Neural progenitor cell (in vitro differentiated cells): ENCODE measurements at places on chromosomes 3 and 15.

DNA sequence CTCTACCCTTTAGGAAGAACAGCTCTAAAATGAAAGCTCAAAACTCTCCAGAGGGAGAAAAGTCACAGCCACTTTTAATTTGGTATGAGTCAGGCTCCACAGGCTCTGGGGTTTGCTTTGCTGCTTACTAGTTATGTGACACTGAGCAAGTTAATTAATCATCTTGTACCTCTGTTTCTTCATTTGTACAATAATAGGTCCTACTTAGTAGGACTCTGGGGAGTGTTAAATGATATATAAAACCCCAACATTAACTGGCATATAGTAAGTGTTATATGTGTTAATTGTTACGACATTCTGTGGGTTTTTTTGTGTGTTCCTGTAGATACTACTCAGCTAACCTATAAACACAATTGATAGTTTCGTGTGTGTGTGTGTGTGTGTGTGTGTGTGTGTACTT is 6.6 kb downstream of the ACKR2 start:
- no peak for DNase-seq

DNA sequence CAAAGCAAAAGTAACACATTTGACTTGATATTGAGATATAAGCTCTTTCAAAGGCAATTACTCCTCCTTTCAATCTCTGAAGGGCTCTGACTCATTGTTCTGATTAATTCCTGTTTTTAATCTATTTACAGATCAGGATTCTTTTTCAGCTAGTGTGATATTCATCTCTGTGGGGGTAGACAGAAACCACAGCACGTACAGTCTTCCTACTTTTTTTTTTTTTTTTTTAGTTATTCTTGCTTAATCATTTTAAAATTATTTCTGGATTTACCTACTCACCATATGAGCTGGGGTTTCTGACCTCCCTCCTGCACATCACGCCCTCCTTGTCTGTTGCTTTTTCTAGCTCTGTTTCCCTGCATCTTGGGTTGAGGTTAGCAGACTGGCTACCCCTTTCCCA is 1.4 kb downstream of the CNTN3 start:
- no peak for DNase-seq

DNA sequence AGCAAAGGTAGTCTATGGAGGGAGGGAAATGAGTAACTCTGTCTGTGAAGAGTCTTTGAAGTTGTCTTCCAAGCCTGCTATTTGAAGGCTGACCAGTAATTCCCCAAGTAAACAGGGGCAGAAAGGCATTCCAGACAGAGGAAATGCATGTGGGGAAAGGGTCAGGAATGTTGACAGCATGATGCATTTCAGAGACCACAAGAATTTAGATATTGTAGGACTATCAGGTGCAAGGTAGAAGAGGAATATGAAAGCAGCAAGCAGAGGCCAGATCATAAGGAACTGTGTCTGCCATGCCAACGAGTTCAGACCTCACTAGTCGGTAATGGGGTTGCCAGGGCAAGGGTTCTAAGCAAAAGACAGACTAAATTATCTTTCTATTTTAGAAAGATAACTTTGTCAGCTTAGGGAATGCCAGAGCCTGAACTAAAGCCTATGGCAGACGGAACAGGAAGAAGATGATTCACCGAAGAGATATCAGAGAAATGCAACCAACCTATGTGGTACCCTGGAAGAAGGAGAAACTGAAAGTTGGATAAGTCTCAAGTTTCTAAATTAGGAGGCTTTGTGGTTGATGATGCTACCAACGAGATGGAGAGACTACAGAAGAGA is 327.0 kb upstream of the RORA start:
- no peak for DNase-seq

- DNase-seq, result no peak
Measured at GRCh38 chr15:55860468-55860867, 117.5 kb upstream of the PRTG start.

GRCh38 chr3:188218603-188219002 is 64.6 kb downstream of the LPP start:
- DNase-seq, result no peak

DNA sequence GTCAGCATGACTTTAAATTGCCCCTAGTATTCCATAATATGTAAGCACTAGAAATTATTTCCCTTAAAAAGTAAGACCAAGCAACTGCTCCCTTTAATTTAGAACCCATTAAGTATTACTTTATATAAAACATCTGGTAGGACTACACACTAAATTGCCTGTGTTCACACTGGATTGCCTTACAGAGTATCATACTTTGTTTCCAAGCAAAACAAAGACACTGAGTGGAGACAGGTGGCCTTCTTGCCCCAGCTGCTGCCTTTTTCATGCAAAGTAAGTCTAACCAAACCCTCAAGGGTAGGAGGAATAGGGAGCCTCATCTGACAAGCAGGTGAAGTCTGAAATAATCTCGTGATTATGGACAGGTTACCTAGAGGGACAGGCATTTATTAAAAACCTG is 87.3 kb downstream of the PEX5L start:
- no peak for DNase-seq

DNA sequence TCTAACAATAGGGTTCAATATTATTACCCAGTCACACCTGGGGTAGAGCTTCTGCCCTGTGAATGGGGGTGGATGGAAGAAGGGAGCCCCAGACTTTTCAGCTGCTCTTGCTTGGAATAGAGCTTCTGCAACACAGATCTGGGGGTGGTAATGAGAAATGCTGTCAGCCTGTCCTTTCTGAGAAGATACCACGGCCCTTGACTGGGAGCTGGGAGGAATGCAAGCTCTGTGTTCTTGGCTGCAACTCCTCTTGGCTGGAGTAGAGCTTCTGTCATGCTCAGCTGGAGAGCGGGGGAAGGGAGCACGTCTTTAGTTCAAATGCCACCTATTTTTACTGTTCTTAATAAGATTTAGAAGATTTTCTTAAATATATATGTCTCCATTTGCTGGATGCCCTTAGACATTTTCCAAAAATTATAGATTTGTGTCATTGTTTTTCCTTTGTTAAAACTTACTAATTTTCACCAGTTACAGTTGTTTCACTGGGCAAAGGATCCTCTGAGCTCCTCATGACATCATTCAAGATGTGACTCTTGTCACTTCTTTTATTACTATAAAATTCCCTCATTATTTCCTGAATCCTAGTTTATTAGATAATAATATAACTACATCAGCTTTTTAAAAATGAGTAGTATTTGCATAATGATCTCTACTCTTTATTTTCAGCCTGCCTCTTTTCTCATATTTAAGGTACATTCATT is 180.0 kb upstream of the TGFBR2 start:
- DNase-seq, result peak; percentile 8

DNA sequence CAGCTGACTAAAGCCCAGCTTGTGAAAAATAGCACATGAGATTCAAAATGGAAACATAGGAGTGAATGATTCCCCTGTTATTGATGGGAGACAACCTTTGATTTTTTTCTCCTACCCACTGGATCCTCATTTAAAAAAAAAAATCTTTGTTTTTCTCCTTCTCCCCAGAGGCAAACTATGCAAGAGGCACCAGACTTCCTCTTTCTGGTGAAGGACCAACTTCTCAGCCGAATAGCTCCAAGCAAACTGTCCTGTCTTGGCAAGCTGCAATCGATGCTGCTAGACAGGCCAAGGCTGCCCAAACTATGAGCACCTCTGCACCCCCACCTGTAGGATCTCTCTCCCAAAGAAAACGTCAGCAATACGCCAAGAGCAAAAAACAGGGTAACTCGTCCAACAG is 2.6 kb downstream of the CACNA1D start:
- no peak for DNase-seq

DNA sequence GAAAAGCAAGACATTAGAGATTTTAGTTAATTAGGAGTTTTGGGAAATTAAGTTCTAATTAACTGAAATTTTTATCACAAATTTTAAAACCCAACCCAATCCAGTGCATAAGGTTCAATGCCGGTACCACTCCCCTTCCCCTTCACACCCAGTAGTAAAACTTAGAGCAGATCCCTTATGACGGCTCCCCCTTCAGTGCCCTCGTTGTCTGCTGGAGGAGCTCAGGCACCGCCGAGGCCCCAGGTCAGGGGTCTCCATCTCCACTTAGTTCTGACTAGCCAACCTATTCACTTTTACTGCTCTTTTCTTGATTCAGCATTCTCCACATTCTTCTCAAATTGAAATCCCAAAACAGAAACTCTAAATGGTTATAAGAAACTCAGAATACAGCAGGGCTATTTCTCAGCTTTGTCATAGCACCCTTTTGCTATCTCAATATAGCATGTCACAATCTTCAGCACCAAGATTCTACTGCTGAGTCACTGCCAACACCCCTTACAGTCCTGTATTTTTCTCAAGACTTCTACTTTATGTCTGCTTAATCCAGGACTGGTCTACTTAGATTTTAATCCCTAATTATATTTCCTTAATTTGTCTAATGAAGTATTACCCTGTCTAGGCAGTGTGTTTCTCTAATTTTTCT is 39.8 kb downstream of the TUBGCP4 start:
- DNase-seq, result no peak

GRCh38 chr15:63559753-63560152 is 37.4 kb upstream of the FBXL22 start:
- DNase-seq, result peak; percentile 21

- no peak for DNase-seq
Measured at GRCh38 chr3:59566481-59566975, 516.7 kb upstream of the CFAP20DC start.

DNA sequence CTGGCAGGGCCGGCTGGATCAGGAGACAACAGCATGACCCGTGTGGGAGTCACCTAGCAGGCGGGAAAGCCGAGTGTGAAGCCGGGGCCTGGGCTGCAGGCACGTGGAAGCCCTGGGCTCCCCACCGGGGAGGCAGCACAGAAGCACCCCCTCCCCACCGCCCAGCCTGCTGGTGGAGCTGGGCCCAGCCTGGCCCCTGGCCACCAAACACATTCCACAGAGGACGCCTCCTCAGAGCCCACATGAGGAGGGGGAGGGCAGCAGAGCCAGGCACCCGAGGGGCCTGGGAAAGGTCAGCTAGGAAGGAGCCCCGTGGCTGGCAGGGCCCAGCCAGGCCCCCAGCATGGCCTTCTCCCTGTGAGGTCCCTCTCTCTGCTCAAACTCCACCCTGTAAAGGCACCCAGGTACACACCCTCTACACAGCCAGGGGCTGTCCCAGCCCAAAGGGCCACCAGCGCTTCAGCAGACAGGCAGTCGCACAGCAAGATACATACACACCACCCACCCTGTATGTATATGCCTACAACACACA is 4.5 kb downstream of the PLXNB1 start:
- no peak for DNase-seq

GRCh38 chr15:27086805-27087204 is 115.8 kb downstream of the GABRG3 start:
- DNase-seq, result no peak

DNA sequence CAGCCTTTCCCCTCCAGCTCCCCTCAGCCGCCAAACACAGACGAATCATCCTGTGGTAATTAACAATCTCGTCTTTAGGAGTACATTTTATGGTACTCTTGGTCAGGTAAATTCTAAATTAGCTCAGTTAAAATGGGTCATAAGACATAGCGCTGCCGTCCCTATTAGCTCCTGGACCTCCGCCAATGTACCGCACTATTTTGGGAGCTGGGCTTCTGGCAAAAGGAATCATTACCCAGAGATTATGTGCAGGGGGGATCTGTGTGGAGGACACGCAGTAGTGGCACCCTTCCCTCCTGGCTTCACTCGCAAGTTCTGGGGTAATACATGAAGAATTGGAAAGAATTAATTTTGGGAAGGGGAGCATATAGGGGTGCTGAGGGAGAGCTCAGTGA is 68.6 kb upstream of the ONECUT1 start:
- no peak for DNase-seq

- no peak for DNase-seq
Measured at GRCh38 chr15:62883938-62884479, 158.5 kb upstream of the TPM1 start.

DNA sequence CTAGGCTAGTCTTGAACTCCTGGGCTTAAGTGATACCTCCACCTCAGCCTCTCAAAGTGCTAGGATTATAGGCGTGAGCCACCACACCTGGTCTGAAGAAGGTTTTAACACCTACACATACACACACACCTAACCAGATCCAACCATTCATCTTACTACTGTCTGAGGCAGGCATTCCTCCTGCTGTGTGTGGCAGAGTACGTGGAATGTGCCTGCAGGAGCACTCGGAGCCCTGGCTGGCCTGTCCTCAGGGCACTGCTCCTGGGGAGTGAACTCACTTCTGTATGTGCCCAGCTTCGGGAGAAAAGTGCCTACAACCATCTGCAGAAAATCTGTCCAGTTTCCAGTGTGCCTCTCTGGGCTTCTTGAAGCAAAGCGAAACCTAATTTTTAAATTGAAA is 58.2 kb upstream of the LIMD1 start:
- no peak for DNase-seq

DNA sequence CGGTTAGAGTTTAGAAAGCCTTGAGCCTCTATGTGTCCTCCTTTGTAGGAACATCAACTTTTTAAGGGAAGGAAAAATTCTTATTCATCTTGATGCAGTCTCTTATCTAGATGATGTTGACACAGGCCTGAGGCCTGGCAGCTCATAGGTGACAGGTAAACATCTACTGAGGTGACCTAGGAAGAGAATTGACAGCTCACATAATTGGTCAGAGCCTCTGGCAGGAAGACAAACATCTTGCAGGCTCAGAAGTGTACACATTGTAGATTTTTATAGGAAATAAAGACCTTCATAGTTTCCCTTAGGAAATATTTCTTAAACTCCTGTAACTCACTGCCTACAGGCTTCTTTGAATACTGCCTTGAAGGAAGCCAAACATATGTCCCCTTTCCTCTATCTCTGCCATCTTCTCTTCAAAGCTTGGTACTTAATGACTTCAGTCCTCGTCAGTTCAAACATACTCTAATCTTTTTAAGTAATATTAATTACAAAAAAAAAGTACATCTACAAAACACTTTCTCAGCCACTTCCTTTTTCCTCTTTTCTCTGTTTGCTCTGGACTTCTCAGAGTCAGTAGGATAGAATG is 341.3 kb downstream of the TBL1XR1 start:
- DNase-seq, result no peak

- no peak for DNase-seq
Measured at GRCh38 chr15:42353061-42353460, 6.2 kb upstream of the CAPN3 start.

- DNase-seq, result no peak
Measured at GRCh38 chr3:127431066-127431465, 143.2 kb upstream of the PRR20G start.

GRCh38 chr15:63388511-63388910 is 6.9 kb upstream of the CA12 start:
- DNase-seq, result no peak
